ENCODE measurements at places on chromosomes 11 and 22.

DNA sequence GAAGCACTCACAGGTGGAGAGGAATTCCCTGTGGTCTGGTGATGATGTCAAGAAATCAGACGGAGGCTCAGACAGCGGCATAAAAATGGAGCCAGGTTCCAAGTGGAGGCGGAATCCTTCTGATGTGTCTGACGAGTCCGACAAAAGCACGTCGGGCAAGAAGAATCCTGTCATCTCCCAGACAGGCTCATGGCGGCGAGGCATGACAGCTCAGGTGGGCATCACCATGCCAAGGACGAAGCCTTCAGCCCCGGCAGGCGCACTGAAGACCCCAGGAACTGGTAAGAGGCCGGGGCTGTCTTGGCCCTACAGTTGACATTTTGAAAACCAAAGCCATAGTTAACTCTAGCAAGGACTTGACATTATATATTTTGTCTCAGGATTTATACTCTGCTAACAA is 116.3 kb downstream of the DBX1 start:
- no peak for DNase-seq

- no peak for DNase-seq
Observed at GRCh38 chr22:49588739-49589138, 238.9 kb downstream of the BRD1 start.

DNA sequence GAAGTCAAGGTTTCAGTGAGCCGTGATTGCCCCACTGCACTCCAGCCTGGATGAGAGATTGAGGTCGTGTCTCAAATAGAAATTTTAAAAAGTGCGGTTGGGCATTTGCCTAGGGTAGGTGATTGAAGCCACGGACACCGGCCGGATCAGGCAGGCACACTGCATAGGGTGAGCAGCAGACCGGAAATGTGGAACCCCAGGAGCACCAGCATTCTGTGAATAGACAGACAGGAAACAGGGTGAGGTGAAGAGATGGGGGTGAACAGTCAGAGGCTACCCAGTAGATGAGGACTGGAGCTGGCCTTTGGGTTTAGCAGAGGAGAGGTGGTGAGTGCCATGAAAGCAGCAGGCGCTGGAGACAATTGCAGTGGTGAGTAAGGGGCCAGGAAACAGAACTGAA is 43.5 kb downstream of the PPFIA1 start:
- DNase-seq, result no peak

DNA sequence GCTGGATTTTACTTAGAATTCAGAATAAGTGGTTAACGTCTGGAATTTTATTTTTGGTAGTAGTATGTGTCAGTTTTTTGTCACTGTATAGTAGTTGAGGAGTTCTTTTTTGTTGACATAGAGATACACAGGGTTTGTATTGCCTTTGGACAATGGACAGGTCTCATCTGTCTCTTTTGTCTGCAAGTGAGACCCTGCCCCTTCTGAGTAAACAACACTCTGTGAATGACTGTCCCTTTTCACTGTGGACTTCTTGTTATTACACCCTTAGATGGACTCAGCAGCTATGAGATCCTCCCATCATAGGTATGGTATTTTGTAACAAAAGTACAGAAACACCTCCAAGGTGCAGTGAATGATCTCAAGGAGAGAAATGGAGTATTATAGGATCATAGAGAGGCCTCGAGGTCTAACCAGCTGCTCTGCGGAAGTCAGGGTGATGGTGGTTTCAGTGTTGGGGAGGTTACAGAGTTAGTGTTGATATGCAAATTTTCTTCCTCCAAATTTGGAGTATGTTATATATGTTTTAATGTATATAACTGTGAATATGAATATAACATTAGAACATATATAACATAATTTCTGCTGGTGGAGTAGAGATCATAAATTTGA is 7.8 kb downstream of the PPP6R3 start:
- no peak for DNase-seq

GRCh38 chr22:33354928-33355327 is 296.7 kb upstream of the SYN3 start:
- no peak for DNase-seq

GRCh38 chr11:2432628-2433071 is 11.7 kb downstream of the TRPM5 start:
- peak; percentile 30 for DNase-seq

DNA sequence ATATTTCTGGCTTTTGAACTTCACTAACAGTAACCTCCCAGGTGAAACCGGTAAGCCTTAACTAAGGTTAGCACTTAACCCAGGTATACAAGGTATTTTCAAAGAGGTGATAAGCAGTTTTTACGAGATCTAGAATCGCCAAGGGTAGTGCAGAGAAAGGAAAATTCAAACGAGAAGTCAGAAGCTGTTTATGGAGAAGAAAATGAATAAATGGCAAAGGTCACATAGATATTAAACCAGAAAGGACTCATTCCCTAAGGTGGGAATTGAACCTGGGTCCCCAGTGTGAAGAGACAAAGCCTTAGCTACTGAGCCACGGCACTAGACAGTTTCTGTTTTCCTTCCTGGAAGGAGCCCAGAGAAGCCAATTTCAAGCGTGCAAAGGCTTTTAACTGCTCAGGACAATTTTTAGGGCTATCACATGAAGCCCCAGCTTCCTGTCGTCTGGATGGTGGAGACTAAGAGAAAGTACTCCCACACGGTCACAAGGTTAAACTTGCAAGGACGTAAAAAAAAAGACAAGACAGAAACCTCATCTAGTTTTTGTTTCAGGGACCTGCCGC is 5.7 kb upstream of the C1QTNF6 start:
- DNase-seq, result no peak

DNA sequence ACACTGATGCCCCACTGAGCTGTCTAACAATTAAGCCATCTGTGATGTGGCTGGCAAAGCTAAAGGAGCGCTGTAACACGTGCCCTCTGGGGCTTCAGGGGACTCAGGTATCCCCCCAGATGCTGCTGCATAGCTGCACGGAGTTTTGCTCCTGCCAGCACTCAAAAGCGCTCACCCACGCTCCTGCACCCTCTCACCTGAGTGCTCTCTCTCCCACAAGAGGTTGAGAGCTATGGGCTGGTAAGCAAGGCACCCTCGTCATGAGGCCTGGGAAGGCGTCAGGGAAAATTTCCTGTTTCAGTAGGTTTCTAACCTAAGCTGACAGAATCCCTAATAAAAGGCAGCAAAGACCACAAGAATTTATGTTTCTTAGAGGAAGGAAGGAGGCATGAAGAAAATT is 850.3 kb downstream of the OPCML start:
- no peak for DNase-seq

- no peak for DNase-seq
Observed at GRCh38 chr11:59555601-59556114, 44.3 kb downstream of the OR4D9 start.

- no peak for DNase-seq
Observed at GRCh38 chr22:35116817-35117216, 50.9 kb downstream of the ISX start.

DNA sequence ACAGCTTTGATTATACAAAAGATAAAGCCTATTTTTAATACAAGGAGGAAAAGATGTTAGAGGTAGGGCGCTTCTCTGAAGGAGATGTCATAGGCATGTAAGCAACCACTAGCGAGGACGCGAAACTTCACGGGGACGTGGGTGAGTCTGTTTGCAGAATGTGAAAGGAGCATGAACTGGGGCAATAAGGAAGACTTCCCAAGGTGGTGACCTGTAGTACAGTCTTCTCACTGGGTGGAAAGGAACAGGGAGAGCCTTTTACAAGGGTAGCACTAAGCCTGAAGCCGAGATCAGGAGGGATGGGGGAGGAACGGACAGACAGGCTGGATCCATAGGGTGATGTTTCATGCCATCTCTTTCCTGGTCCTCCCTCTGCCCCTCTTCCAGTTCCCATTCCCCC is 10.0 kb upstream of the MICAL2 start:
- DNase-seq, result no peak

DNA sequence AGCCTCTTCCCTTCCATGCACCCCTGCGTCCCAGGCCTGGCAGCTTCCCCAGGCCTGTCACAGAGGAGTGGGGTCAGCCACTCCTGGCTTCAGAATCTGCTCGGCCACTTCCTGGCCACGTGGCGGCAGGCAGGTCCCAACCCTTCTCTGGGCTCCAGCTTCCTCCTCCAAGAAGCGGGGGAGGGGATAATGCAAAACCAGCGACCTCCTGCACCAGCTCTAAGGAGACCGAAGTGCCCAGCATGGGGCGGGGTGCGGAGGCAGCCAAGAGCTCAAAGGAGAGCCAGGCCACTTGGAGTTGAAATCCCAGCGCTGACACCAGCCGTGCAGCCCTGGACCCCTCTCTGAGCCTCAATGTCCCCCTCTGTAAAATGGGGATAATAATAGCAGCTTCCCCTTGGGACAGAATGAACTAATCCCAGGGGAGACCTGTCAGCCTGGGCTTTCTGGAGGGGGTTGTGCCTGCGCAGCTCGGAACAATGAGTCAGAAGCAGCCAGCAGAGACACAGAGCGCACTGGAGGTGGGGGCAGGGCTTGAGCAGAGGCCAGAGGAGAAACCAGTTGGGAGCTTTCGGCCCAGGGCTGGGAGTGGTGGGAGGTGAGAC is 22.8 kb upstream of the PICK1 start:
- DNase-seq, result peak; percentile 82

GRCh38 chr11:73140213-73141030 is 1.7 kb downstream of the FCHSD2 start:
- peak; percentile 58 for DNase-seq

- no peak for DNase-seq
Observed at GRCh38 chr11:31340903-31341572, 28.5 kb downstream of the DCDC1 start.

- no peak for DNase-seq
Observed at GRCh38 chr11:10485646-10486045, 30.6 kb downstream of the AMPD3 start.

GRCh38 chr11:27207025-27207650 is 155.9 kb downstream of the CCDC34 start:
- no peak for DNase-seq

DNA sequence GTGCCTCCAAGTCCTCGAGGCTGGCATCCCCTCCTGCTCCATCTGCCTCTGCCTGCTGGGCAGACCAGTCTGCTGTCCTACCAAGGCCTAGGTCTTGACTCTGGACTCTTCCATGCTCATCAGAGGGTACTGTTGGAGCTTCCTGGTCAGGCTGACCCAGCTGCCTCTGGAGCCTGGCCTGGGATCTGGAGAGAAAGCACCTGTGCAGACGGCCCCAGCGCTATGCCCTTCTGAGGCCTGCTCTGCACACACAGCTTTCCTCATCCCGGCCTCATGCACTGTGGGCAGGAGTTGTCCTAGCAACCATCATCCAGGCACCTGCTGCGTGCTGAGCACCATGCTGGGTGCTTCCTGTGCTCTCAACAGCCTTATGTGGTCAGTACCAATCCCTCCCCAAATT is 70.8 kb downstream of the CDKN1C start:
- peak; percentile 30 for DNase-seq

- DNase-seq, result no peak
Observed at GRCh38 chr11:11034476-11034875, 176.6 kb upstream of the ZBED5 start.

GRCh38 chr22:48138427-48138826 is 1376.0 kb downstream of the TBC1D22A start:
- no peak for DNase-seq

- peak; percentile 30 for DNase-seq
Observed at GRCh38 chr22:18971321-18971751, 35.2 kb upstream of the PRODH start.

DNA sequence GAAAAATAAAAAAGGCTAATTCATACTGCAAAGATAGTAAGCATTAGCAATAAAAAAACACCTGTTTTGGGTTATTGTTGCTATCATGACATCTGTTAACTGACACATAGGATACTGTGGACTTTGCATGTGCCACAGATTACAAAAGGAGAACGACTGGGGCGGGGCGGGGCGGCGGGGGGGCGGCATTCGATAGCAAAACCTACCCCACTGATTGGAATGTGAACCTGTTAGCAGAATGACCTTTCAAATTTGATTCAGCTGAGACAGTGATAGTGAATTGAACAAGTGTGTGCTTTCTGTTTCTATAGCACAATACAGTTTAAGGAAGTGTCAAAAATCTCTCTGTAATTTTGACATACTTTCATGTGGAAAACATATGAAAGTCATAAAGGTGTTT is 14.9 kb downstream of the MMP20 start:
- no peak for DNase-seq

DNA sequence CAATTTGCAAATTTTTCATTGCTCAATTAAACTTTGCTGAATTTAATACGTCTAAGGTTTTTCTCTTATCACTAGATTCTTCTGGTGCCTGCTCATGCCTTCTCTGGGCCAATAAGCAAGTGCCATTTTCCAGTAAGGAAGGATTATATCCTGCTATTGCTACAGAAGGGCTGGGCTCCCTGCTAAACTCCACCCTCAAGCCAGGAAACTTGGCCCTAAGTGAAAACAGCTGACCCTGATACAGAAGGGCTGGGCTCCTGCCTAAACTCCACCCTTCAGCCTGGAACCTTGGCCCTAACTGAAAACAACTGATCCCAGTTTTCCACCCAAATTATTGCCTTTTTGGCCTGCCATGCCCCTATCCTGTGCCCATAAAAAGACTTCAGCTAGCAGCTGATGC is 385.3 kb downstream of the DYNC2H1 start:
- DNase-seq, result no peak

DNA sequence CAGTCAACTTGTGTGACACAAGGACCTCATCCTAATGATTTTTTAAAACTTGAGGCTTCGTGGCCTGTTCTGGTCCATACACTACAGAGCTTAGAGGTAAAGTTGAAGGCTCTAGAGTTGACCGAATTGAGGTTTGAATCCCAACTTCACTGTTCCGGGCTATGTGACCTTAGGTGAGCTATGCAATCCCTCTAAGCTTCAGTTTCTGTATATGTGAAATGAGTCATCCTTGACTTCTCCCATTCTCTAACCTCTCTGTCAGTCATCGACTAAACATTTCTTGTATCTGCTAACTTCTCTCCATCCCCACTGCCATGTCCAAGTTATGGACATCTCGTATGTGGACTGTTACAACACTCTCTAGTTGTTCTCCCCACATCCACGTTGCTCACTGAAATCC is 178.2 kb upstream of the TMEM45B start:
- no peak for DNase-seq

DNA sequence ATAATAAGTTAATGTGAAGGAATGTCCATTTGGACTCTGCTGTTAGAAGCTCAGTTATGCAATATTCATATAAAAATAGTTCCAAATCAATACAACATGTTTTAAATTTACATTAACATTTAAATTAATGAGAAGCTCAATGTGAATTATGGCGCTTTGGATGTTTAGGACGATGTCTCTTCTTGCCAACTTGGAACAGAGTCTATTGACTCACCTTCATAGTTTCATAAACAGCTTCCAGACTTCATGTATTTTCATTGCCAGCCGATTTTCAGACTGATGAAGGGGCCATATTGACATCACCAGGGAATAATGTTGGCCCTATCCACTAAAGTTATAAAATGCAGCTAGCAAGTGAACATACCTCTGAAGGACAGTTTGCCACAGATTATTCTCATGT is 1136.2 kb downstream of the LRRC4C start:
- DNase-seq, result no peak

GRCh38 chr11:131906963-131907362 is 536.5 kb downstream of the NTM start:
- DNase-seq, result no peak
